ENCODE measurements at places on chromosomes 2 and 18.

DNA sequence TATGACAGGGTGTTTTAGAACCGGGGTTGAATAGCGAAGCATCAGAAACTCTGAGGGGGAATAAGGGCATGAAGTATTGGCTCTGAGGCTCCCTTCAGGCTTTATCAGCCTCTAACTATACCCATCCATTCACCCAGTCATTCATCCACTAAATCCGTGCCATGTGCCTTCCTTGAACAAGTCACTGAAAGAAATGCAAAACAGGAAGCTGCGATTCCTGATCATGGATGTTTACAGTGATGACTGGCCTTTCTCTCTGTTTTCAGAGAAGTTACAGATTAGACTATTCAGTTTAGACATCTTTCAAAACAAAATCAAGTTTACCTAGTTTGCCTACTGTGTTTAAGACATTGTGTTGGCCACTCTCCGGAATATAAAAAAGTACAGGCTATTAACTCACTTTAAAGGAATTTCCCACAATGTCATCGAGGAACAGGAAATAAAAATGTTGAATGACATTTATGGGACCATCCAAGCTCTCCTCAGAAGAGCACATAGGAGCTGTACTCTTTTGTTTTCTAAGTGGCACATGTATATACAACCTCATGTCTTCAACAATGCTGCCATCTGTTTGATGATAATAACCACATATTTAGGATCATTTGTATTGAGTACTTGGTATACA lies 43.8 kb upstream of the SLC14A1 start:
- DNase-seq = no peak

GRCh38 chr2:236638707-236639106 lies 69.1 kb downstream of the ACKR3 start:
- no peak for DNase-seq

- no peak for DNase-seq
Observed at GRCh38 chr2:17958466-17959092, 80.1 kb downstream of the KCNS3 start.

GRCh38 chr2:25872134-25872533 lies 6.2 kb downstream of the ASXL2 start:
- DNase-seq = no peak

DNA sequence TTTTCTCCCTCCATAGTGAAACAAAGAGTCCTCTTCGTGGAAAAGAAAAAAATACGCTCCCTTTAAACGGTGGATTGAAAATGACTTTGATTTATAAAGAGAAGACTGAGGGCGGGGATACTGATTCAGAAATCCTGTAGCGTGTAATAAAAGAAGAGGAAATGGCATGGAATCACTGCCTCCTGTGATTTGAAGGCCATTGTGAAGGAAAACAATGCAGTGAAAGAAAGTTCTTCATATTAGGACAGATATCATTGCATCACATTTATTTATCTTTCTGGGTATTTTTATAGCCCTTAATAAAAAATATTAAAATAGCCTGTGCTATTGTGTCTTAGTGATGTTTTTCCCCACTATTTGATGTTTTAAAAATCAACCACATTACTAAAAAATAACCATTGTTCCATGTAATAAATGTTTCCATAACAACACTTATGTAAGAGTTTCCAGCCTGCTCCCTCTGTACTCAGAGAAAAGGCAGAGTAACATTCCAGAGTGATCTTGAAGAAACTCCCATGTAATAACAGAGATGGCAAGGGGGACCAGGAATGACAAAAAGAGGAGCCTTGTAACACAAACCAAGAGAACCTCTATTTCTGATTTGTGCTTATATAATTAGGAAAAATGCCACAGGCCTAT lies 8.0 kb downstream of the MRPL33 start:
- no peak for DNase-seq

- DNase-seq = no peak
Observed at GRCh38 chr2:233447506-233448219, 93.4 kb downstream of the DGKD start.

DNA sequence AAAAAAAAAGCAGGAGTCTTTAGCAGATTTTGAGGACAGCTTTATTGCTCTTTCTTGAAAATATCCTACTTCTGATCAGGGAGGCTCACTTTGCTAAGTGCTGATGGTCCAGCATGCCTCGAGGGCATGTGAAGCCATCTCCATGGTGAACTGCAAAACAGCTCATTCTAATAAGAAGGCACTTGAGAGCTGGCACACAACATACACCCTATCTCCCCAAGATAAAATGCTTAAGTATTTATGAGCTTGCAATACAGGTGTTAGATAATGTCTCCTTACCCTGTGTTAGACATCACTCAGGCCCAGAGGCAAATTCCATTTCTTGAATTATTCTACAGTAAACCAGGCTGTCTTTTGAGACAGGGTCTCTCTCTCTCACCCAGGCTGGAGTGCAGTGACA lies 2.7 kb downstream of the ENOSF1 start:
- DNase-seq = no peak

All from NCI-H1105 (cell line).